ENCODE measurements at places on chromosomes 3 and 15. TPM values are rescaled to one million over a fixed set of nuclear protein-coding genes. Genes with fewer than 3 reads are reported as not detected.

GRCh38 chr3:40173227-40173721, 136.2 kb upstream of the EIF1B start:
- DNase-seq: no peak

GRCh38 chr3:49013113-49013737, 5.2 kb downstream of the DALRD3 start:
- no peak for DNase-seq

DNA sequence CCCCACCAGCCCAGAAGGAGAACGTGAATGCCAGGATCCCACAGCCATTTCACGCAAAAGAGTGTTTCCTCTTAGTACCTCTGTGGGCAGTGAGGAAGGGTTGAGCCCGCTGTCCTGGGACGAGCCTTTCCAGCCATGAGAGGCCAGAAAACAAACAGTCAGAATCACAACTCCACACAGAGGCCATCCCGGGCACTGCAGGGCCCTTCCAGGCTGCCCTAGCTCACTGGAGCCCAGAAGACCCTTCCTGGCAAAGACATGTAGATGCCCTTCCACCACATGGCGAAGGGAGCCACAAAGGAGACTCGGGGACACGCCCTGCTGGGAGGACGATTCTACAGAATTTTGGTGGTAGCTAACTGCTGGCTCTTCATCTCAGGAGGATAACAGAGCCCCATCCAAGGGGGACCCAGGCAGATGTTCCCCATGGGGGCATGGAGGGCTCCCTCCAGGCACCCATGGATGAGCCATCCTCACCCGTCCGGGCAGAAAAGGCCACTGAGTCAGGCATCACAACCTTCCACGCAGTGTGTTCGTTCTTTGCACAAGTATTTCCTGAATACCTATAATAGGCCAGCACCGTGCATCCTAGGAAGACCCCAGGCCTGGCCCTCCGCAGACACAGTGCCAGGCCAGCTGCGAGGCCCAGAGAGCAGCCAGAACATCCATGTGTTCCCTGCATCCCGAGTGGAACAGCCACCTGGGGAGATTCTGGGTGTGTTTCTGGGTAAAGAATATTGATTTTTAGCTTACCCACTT, 47.2 kb downstream of the SLC12A8 start:
- DNase-seq: no peak

- no peak for DNase-seq
Measured at GRCh38 chr3:182617500-182617899, 175.8 kb upstream of the ATP11B start.

DNA sequence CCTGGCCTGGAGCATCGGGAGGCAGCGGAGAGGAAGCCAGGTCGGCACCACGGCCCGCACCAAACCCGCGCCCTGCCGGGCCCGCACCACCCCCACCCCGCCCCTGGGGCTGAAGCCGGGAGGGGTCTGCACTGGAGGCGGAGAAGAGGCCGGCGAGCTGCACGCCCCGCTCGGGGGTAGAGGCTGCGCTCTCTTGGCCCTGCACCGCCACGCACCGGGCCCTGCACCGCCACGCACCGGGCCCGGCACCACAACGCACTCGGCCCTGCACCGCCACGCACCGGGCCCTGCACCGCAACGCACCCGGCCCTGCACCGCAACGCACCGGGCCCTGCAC, 41.4 kb downstream of the MUC20 start:
- no peak for DNase-seq

DNA sequence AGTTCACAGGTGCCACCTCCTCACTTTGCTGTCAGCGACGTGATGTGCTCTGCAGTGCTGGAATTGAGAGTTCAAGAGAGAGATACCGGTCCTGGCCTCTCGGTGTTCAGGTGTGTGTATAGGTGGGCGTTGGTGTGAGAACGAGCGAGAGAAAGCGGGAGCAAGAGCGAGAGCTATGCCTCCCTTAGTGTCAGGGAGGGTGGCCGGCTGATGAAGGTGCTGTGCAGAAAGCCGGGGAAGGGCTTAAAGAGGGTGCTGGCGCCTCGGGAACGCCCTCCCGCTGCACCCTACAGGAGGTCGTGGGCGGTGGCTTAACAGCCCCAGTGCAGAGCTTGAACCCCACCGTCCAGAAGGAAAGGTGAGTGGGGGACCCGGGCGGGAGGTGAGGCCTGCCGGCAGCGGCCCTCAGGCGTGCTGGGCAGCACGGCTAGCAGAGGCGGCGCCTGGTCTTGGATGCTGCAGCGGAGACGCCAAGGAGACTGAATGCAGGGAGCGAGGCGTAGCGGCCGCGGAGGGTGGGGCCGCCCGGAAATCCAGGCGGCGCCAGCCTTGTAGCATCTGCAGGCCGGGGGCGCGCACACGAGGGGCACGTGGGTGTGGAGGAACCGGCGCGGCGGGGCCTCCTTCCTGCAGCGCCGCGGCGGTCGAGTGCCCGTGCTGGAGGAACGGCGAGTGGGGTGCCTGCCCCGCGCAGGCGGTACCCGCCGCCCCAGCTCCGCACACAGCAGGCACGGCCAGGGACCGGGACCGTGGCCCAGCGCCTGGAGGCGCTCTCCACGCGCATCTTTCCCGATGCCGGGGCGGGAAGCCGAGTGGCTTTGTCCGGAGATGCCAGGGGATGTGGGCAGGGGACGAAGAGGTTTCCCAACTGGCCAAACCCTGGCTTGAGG, 246.8 kb upstream of the TOPAZ1 start:
- peak; percentile 56 for DNase-seq

DNA sequence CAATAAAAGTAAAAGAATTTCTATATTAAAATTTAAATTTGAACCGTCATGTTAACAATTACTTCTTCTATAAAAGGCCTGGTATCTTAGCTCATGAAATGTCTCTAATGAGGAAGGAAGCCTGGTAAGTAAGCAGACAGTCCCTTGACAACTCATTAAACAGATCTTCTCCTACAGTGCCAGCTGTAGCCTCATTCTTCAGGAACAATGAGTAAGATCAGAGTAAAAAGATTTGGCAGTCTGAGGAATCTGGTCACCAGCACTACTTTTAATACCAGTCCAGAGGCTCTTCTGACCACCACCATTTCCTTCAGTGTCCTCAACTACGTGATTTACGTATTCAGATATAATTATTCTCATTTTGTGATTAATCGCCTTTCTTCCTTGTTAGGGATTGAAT, 955.0 kb upstream of the ALCAM start:
- DNase-seq: no peak

DNA sequence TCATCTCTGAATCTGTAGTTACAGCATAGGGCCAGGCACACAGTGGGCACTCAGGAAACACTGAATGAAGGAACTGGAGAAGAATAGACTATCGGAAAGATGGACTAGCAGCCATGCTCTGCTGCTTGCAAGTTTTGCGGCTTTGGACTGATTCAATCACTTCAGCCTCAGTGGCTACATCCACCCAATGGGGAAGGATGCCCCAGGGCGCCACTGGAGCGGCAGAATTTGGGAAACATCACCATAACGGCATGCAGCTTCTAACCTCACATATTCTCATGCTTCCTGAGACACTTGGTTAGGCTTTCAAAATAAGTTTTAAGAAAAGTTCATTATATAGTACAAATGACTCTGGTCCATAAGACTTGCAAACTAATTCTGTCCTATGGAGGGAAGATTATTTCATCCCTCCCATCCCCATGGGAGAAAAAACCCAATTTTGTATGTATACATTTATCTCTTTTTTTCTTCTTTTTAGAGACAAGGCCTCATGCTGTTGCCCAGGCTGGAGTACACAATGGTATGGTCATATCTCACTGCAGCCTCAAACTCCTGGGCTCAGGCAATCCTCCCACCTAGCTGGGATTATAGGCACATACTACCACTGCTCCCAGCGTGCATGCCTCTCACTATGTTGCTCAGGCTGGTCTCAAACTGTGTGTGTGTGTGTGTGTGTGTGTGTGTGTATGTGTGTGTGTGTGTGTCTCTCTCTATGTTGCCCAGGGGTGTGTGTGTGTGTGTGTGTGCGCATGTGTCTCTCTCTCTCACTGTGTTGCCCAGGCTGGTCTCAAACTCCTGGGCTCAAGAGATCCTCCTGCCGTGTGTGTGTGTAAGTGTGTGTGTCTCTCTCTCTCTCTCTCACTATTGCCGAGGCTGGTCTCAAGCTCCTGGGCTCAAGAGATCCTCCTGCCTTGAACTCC, 4.1 kb upstream of the FANCD2 start:
- DNase-seq: no peak

DNA sequence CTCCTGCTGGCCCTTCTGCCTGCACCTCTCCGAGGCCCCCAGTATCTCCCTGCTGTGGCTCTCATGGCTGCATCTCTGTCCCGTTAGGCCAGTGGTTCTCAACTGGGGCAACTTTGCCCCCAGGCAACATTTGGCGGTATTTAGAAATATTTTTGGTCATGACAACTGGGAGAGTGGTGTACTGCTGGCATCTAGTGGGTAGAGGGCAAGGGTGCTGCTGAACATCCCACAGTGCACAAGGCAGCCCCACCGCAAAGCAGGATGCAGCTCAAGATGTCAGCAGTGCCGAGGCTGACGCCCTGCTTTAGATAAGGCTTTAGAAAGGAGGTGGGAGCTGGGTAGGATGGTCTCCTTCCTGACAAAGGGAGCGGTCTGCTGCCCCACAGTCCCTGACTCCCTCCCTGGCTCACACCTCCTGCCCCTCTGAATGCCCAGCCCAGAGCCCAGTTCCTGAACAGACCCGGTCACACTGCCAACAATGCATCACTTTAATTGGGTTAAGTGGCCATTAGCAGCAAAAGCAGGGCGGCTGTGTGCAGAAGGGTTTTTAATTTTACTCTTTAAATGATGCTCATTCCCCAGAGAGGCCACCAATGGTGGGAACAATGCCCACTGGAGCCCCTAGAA, 68.8 kb upstream of the TMEM115 start:
- DNase-seq: peak; percentile 28

GRCh38 chr15:90870354-90871138, 2.2 kb downstream of the FURIN start:
- DNase-seq: no peak

DNA sequence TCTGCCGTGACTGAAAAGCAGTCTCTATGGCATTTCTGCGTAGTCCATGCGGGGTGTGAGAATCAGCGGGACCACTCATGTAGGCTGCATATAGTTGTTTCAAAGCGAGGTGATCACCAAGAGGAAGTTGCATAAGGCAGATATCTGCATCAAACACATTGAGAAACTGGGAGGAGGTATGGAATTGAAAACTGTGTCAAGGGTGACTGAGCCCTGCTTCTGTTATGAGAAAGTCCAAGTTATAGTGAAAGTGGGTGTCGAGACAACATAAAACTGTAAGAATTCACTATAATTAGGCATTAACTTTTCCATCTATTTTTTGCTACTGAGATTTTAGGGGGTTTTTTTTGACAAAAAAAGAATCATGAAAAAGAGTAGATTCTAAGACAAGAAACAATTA, 109.3 kb downstream of the ZIC1 start:
- DNase-seq: no peak

GRCh38 chr3:126098391-126098858, 14.5 kb upstream of the SLC41A3 start:
- DNase-seq: peak; percentile 1

- DNase-seq: no peak
Measured at GRCh38 chr3:51708216-51708845, 1.5 kb downstream of the GRM2 start.

DNA sequence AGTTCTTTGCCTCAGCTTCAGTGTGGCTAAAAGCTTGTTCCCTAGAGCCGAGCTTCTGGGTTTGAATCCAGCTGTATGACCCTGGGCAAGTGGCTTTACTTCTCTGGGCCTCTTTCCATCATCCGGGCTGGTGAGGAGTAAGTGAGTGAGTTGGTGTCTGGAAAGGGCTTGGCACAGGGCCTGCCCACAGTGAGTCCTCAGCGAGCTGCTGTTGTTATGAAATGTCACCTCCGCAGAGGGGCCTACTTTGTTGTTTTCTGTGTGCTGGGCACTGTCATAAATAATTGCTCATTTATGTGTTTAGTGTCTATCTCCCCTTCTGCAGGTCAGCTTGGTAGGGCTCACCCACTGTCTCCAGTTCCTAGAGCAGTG, 31.7 kb downstream of the SLC6A6 start:
- no peak for DNase-seq

DNA sequence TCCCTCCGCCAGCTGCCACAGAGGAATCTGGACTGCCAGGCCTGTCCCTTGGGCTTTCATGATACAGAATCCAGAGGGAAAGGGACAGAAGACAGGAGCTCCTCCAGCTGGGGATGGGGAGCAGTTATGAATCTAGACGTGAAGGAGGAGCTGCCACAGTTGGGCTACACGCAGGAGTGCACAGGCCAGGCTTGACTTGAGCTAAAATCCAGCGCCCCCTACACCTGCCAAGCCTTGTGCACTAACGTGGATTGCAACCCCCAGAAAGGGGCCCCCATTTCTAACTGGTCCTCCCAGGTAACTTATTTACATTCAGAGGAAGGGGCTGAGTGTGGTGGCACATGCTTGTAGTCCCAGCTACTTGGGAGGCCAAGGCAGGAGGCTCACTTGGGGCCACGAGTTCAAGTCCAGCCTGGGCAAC, 14.3 kb downstream of the KLHL6 start:
- DNase-seq: no peak

DNA sequence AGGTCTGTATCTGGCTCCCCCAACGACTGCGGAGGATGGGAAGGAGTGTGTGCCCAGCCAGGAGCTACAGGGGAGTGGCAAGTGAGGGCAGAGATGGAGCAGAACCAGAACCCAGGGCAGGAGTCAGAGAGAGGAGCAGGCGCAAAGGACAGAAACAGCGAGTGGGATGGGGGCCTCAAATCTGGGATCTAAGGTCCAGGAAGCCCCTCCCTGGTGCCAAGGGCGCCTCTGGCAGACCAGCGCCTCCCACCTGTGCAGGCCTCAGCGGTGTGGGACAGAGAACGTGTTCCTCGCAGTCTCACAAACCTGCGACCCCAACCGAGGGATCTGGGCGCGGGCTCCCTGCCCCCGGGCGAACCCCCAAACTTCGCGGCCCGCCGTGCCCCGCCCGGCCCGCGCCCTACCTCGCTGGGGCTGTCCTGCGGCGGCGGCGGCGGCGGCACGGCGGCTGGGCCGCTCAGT, 301 bp downstream of the PCBP4 start:
- no peak for DNase-seq

- no peak for DNase-seq
Measured at GRCh38 chr3:134918441-134918840, 123.4 kb downstream of the EPHB1 start.

DNA sequence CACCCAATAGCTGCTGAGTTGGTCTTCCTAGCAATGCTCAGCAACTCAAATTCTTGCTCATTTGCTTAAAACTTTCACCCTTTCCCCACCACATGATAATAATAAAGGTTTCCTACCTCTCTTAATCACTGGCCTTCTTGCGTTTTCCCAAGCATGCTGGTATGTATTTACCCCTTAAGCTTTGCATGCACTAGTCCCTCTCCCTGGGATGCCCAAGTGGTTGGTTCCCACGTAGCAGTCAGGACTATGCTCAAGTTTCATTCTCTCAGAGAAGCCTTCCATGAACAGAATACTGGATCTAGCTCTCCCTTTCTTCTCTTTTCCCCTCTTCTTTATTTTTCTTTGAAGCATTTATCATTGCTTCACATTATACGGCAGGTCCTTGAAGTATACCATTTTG, 108.8 kb downstream of the KBTBD8 start:
- no peak for DNase-seq

ACSBG1 gene
- 0.66 TPM for total RNA-seq

COLQ gene
- total RNA-seq: 6.0 TPM

FAM3D gene
- not detected for total RNA-seq

ZPLD1 gene
- not detected for total RNA-seq

EPB42 gene
- total RNA-seq: not detected
